Substantia nigra (tissue), 51 donors: ENCODE measurements at places on chromosomes 5 and 9.

DNA sequence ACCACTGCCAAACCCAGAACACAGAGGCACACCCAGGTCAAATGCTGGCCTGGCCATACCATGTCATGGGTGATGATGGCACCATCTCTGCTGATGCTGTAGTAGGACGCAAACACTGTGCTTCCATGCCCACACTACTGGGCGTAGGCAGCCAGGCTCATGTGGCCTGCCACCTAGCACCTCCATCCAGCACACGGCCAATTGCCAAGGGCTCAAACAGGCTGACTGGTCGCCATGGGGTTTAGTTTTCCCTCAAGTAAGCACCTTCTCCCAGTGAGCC lies 39.4 kb downstream of the BICD2 start:
- no peak for DNase-seq

DNA sequence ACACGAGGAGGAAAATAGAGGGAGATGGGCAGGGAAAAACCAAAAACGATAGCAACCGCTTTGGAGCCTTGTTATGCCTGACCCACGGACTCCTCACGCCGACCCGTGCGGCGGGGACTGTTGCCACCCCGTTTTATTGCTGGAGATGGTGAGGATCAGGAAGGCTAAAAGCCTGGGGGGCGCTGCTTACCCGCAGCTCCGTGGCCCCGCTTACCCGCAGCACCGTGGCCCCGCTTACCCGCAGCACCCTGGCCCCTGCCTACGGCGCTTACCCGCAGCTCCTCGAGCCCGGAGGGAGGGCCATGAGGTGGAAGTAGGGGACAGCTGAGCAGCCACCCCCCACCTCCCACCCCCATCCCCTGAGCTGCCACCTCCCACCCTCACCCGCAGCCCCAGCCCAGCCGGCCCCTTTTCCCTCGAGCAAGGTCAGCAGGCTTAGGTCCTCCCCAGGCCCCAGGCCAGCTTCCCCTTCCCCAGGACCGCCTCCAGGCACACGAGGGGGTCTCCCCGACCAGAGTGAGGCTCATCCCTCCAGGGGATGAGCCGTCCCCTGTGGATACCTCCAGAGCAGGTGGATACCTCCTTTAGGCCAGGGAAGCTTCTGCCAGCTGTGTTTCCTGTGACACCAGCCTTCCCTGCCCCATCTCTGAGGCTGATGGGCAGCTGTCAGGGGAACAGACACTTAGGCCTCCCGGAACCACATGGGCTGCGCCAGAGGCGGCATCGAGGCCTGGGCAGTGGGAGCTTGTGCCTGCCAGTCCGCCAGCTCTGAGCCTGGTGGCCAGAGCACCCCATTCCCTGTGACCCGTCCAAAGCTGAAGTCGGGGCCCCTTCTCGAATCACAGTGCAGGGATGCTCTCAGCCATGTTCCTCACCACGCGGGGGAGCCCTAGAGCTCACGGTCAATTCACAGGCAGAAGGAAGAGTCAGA lies 92.3 kb downstream of the LMX1B start:
- no peak for DNase-seq

- DNase-seq = no peak
These were observed 104.6 kb downstream of the CACNA1B start for GRCh38 chr9:137982200-137982599.

DNA sequence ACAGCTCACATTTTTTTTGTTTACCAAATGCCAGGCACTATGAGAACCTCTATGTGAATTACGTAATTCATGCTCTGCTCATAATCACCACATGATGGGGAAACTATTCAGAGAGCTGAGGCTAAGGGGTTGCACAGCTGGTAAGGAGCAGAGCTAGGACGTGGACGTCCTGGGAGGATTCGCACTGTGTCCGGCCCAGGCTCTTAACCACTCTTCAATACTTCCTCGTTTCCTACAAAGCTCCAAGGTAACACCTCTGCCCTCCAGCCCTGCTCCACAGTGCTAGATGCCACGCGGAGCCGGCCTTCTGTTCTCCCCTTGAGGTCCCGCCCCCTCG lies 8.7 kb downstream of the PHF19 start:
- DNase-seq = no peak

- DNase-seq = peak; percentile 53
These were observed at the start of gene MGAT4B for GRCh38 chr5:179806250-179807048. Gene MGAT4B, minus strand, starts transcription at chr5:179806866. Its CDS starts 283 bp downstream, at chr5:179806583.

DNA sequence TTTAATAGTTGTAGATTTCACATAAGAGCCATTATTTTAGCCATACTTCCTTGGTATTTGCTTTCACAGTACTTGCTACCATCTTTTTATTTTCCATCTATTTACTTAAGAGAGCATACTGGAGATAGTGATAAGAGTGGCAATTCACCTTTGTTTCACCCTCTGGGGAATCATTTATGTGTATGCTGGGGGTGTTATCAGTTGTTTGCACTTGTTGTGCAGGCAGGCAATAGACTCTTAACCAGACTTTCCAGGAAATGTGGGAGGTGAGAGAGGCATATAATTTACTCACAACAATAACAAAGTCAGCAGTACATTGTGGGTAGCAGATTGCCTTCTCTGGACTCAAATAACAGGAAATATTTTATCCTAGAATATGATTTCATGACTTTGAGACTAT lies 1018.3 kb downstream of the CDH12 start:
- no peak for DNase-seq

DNA sequence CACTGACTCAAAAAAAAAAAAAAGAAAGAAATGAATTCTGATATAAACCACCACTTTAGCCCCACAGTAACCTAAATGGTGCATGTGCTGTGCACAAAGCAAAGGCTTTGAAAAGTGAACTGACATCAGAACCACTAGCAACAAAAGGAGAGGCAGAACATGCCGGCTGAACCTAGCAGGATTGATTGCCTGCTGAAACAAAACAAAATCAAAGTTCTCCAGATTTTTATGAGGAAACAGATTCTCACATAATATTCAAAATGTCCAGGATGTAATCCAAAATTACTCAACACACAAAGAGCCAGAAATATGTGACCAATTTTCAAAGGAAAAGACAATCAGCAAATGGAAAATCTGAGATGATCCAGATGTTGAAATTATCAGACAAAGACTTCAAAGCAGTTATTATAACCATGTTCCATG lies 37.9 kb downstream of the UBTD2 start:
- no peak for DNase-seq
